ENCODE measurements at places on chromosomes 3 and 15.

GRCh38 chr15:78358102-78358870 lies 18.1 kb downstream of the CRABP1 start:
- no peak for DNase-seq

GRCh38 chr15:67110361-67110781 lies 45.0 kb downstream of the SMAD3 start:
- DNase-seq: no peak

DNA sequence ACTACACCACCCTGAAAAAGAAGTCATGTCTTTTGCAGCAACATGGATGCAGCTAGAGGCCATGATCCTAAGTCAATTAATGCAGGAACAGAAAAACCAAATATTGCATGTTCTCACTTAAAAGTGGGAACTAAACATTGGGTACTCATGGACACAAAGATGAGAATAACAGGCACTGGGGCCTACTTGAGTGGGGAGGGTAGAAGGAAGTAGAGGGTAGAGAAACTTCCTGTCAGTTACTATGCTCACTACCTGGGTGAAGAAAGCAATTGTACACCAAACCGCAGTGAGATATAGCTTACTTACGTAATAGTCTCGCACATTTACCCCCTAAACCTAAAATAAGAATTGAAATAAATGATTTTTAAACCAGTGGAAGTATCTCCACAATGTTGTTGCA lies 480.5 kb upstream of the ARRDC4 start:
- DNase-seq: no peak

- no peak for DNase-seq
Measured at GRCh38 chr15:79307251-79307650, 3.7 kb upstream of the TMED3 start.

DNA sequence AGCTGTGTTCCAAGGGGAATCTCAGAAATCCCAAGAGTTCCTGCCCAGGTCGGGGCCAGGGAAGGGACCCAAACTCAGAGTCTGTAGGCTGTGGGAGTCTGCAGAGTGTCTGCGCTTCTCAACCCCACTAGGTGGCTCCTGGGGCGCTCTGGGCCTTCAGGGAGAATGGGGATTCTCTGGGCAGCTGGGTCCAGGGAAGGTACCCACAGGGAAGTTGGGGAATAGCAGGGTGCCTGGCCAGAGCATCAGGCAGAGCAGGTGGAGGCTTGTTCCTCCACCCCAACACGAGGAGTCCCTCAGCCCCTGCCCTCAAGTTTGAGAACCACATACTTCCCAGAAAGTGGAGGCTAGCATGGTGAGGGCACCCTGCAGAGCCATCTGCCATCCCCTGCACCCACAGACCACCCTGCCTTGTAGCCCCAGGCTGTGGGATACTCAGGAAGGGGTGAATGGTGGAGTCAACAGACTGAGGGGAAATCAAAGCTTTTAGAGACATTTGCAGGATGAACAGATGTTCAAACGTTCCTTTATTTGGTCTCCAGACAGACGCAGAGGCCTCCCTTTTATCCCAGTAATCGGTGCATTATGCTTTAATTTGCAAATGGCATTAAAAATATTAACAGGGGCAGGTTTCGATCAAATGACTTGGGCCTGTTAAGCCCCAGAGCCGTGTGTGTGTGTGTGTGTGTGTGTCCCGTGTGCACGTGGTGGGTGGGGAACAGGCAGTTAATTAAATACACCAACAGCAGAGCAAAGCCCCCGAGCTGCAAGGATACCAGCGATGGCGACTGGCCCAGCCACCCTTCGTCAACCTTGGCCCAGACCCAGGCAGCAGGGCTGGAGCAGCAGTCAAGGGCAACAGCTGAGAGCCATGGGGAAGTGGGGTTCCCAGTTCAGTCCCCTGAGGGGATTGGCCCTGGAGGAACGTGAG lies 57.7 kb downstream of the DNAJB8 start:
- DNase-seq: no peak

DNA sequence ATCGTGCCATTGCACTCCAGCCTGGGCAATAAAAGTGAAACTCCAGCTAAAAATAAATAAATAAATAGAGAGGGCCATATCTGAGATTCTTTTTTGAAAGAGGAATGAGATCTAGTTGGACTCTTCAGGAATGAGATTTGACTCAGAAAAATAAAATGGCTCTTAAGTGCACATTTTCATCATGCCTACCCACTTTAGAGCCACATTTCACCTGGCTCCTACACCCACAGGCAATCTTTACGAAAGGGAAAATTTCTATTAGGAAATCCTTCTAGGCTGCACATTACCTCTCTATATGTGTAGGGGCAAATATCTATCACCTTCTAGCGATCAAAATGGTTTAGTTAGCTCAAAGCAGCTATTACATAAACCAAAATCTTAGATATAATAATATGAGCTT lies 16.9 kb upstream of the NLGN1 start:
- DNase-seq: no peak

DNA sequence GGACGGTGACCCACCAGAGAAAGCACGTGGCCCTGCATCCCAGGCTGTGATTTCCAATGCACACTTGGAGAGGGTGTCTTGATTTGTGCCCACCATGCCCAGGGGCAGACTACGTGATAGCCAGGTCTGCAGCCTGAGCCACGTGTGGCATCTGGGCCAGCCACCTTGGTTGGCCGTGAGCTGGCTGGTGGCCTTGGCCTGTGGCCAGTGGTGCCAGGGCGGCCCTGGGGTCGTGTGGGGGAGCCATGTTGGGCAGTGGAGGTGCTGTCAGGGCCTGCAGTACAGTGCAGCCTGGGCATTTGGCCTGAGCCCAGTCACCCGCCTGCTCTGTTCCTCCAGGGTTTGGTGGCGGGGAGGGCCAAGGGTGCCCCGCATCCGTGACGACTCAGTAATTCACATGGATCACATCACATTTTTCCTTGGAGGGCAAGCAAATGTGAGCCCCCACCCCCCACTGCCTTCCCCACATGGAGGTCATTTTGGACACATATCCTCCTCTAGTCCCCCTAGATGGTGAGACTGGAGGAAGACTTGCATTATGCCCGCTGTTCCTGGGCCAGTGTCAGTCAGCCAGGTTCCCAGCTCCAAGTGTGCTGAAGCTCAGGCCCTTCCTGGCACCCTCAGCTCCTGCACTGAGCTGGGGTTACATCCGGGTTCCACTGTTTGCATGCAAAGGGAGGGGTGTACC lies 201.4 kb downstream of the UBE3A start:
- DNase-seq: no peak

GRCh38 chr3:72385167-72385566 lies 463.1 kb downstream of the SHQ1 start:
- DNase-seq: no peak

DNA sequence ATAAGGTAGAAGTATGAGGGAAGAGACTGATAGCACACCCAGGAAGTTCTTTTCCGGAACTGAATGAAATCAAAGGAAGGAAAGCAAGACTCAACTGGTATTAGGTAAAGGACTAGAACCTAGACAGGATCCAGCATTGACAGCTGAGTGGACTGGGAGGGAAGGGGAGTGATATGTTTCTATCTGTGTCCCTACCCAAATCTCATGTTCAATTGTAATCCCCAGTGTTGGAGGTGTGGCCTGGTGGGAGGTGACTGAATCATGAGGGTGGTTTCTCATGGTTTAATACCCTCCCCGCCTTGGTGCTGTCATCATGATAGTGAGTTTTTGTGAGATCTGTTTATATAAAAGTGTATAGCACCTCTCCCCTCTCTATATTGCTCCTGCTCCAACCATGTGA lies 415.9 kb upstream of the KCNMB2 start:
- no peak for DNase-seq

GRCh38 chr3:81549388-81549787 lies 212.1 kb downstream of the GBE1 start:
- no peak for DNase-seq

DNA sequence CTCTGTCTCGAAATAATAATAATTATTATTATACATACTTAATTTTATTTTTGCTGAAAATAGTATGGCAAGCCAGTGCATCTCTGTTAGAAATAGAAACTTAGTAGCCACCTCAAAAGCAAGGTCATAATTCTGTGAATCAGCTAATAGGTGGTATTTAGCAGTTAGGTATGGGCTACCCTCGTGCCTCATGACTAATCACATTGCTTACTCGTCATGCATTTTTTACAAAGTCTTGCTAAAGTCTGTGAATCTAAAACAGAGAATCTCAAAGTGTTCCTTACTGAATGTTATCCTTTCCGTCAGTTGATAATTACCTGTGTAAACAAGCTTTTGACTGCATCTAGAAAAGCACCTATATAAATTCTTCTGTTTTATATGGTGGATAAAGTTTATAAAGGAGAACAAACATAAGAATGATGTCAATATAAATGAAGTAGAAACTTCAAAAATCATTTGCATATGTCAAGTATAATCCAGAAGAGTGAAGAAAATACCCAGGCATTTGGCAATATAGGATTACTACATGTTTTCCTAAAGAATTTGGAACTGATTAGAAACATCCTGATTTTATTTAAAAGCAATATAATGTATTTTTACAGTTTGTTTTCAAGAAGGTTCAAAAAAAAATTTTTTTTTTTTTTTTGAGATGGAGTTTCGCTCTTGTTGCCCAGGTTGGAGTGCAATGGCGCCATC lies 6.2 kb downstream of the PPARG start:
- DNase-seq: no peak

- DNase-seq: no peak
Measured at GRCh38 chr15:94387849-94388441, 156.6 kb downstream of the MCTP2 start.

GRCh38 chr3:53545310-53545995 lies 51.0 kb downstream of the CACNA1D start:
- DNase-seq: no peak

DNA sequence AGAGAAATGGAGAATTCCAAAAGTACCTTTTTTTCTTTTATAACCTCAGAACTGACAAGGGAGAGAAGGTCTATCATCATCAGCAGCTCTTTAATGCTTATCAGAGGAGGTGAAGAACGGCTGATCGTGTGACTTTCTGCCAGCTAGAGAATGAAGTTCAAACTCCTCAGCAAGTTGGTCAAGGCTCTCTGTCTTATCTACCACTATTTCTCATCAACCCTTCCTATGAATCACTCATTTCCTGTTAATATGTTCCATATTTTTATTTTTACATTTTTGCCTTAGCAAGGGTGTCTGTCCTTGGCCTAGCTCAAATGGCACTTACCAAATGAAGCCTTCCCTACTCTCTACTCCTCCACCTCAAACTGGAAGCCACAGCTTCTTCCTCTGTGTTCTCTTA lies 73.1 kb upstream of the TSPAN3 start:
- no peak for DNase-seq

DNA sequence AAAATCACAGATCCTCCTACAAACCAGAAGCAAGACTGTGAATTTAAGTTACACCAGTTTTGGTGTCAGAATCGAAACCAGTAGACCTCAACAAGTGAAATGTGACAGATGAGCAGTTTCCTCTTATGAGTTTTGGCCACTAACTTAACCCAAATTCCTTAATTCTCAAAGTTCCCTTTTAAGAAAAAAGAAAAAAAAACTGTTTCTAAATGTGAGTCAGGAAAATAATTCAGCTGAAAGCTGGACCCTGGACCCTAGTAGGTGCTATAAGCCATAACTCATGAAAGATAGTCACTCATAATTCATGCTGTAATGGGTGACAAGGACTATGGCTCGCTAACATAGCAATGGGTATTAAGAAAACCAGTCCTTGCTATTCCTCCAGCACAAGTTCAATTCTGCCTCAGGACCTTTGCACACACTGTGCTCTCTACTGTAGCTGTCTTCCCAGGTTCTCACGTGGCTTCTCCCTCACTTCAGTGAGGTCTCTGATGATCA lies 9.0 kb upstream of the THRB start:
- no peak for DNase-seq

GRCh38 chr3:42012935-42013690 lies 51.2 kb upstream of the ULK4 start:
- peak; percentile 66 for DNase-seq

- DNase-seq: no peak
Measured at GRCh38 chr3:13305623-13306022, 114.5 kb downstream of the NUP210 start.

DNA sequence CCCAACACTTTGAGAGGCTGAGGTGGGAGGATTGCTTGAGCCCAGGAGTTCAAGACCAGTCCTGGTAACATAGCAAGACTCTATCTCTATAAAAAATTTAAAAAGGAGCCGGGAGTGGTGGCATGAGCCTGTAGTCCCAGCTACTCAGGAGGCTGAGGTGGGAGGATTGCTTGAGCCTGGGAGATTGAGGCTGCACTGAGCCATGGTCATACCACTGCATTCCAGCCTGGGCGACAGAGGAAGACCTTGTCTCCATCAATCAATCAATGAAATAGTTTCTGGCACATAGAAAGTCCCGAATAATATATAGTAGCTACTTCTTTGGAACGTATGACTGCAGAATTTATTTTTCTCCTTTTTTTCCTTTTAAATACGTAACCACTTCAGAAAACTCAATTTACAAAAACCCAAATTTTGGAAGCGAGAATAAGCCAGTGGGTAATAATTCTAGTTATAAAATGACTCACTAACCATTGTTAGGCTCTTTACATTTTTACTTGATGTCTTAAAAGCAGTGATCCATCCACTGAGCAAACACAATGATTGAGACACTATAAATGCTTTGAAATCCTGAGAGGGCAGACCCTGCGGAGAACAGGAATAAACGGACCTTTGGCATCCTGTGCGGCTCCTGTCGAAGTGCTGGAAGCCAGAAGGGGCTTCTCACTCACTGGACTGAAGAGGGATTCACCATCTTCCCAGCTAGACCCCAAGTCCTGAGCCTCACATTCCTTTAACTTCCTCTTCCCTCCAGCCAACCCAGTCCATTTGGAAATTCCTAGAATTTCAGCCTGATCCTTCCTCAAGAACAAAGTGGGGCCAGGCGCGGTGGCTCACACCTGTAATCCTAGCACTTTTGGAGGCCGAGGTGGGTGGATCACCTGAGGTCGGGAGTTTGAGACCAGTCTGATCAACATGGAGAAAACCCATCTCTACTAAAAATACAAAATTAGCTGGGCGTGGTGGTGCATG lies 68.4 kb upstream of the MFGE8 start:
- no peak for DNase-seq

DNA sequence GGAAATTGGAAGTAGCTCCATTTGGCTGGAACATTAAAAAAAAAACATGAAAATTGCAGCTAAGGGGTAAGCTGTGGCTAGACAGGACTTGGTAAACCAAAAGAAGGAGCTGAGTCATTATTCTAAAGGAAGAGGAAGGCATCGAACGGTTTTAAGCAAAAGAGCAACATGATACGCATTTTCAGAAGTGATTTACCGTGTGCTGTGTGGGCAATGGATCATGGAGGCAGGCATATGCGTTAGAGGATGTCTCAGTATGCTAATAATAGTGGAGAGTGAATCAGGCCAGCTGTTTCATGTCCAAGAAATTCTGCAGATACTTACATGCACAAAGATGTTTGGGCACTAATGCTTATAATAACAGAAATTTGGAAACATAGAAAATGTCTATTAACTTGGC lies 409.1 kb upstream of the ATP11B start:
- no peak for DNase-seq

GRCh38 chr3:150759947-150760346 lies 3.0 kb downstream of the SIAH2 start:
- DNase-seq: no peak

DNA sequence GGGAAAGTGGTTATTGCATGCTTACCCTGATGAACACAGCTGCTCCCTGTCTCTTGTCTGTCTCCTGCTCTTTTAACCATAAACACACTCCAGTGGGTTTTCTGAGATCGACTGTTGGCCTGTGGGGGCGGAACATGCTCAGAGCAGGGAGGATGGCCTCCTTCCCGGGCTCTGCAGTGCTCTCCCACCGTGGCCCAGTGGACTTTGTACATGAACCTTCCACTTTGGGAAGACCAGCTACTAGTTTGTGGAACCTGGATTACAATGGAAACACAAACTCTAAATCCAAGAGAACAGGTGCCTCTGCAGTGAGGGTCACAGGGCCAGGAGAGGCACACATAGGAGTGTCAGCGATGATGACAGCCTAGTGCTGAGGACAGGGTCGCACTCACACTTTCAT lies 56.5 kb downstream of the KLF13 start:
- no peak for DNase-seq

Data from activated CD4-positive, alpha-beta T cell treated with anti-CD3 and anti-CD28 coated beads, Interleukin-2, amount 50 U/mL, for 1 hour (primary cell).